IgD-negative memory B cell (primary cell): ENCODE measurements at places on chromosomes 12 and 14. TPM values are rescaled to one million over a fixed set of nuclear protein-coding genes. Genes with fewer than 3 reads are reported as not detected.

The KRT6A gene
- not detected for polyA plus RNA-seq

The KRT79 gene
- polyA plus RNA-seq, result not detected

The PAWR gene
- 19.8 TPM for polyA plus RNA-seq

The PZP gene
- not detected for polyA plus RNA-seq

The ATG2B gene
- polyA plus RNA-seq, result 1.9 TPM

The HOXC6 gene
- not detected for polyA plus RNA-seq

The TSPAN19 gene
- polyA plus RNA-seq, result not detected

The FSCB gene
- polyA plus RNA-seq, result not detected

The MMP19 gene
- polyA plus RNA-seq, result not detected

The PRORP gene
- polyA plus RNA-seq, result 31.5 TPM

The PPP4R4 gene
- 0.48 TPM for polyA plus RNA-seq

The ZDHHC22 gene
- polyA plus RNA-seq, result not detected

The ISM2 gene
- polyA plus RNA-seq, result not detected

The TULP3 gene
- polyA plus RNA-seq, result 10.0 TPM

The SLC41A2 gene
- polyA plus RNA-seq, result 0.83 TPM

The PRB3 gene
- not detected for polyA plus RNA-seq

The CIROP gene
- not detected for polyA plus RNA-seq

The ASPG gene
- polyA plus RNA-seq, result not detected

The LPAR5 gene
- 63.6 TPM for polyA plus RNA-seq

The KRT85 gene
- not detected for polyA plus RNA-seq

The CISTR gene
- not detected for polyA plus RNA-seq

The PLEKHG7 gene
- 12.0 TPM for polyA plus RNA-seq

The CCDC184 gene
- 0.31 TPM for polyA plus RNA-seq

The RNASE7 gene
- polyA plus RNA-seq, result not detected

The PIWIL1 gene
- polyA plus RNA-seq, result not detected

The OR4Q2 gene
- not detected for polyA plus RNA-seq

The ANG gene
- polyA plus RNA-seq, result 9.9 TPM

The LHX5 gene
- polyA plus RNA-seq, result not detected

The FZD10 gene
- not detected for polyA plus RNA-seq

The KRT6C gene
- not detected for polyA plus RNA-seq

The C3AR1 gene
- polyA plus RNA-seq, result 0.53 TPM

The HOXC5 gene
- not detected for polyA plus RNA-seq
